Tibial nerve (tissue), 4 donors: ENCODE measurements at places on chromosomes 13 and 19.

DNA sequence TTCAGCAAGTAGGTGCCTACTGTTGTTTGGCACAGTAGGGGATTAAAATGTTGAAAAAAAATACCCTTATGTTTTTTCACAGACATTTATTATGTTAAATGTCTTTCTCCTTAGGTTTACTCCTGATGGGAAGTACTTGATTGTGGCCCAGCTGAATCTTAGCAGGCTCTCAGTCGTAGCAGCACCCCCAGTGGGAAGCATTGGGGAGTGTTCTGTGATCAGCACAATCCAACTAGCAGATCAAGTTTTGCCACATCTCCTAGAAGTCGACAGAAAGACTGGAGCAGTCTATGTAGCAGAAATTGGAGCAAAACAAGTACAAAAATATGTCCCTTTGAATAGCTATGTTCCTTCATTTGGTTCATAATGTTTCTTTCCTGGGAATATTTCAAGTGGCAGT, 9.3 kb downstream of the NHLRC3 start:
- DNase-seq = no peak

GRCh38 chr19:54138489-54139256, 1.1 kb downstream of the CNOT3 start:
- DNase-seq = no peak

GRCh38 chr19:48969276-48970138, 4.4 kb downstream of the FTL start:
- DNase-seq = no peak

GRCh38 chr13:28116736-28117135, 16.4 kb upstream of the FLT3 start:
- DNase-seq = no peak

DNA sequence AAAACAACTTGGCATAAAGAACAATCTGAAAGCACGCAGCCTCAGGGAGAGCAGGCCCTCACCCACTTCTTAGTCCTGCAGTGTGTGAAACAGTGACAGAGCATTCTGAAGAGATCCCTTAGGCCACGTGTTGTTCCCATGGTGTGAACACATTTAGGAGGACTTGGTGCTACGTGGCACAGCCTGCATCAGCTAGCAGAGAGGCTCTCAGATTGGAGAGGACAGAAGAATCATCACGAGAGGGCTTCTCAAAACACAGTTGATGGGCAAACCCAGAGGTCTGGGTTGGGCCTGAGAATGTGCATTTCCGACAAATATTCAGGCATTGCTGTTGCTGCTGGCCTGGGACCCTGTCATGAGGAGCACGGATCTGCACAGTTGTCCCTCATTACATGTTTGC, 26.1 kb upstream of the TFDP1 start:
- no peak for DNase-seq

DNA sequence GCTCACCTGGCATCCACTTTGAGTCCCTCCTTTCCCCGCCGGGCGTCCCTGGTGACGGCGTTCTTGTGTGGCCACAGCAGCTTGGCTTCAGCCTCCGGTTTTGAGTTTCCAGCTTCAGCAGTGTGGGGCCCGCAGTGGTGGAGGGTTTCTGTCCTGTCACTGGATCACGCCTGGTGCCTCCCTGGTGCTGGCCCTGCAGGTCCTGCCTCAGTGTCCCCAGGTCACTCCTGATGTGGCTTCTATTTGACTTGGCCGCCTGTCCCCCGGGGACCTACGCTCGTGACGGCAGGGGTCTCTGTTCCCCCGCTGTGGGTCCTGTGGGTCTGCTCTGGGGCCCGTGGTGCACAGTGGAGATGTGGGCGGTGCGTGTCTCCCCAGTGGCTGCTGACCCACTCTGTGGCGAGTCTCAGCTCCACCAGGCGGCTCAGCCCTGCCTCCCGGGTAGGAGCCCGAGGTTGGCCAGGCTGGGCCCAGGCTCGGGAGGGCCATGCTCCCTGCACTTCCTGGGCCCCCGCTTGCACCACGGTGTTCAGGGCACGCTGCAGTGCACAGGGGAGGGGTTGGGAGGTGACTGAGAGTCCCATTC, 1.9 kb downstream of the ATP4B start:
- DNase-seq = peak; percentile 8

GRCh38 chr19:44072543-44073401, 813 bp downstream of the ZNF284 start:
- DNase-seq = no peak

GRCh38 chr13:76210262-76210661, 574.1 kb downstream of the LMO7 start:
- DNase-seq = no peak

DNA sequence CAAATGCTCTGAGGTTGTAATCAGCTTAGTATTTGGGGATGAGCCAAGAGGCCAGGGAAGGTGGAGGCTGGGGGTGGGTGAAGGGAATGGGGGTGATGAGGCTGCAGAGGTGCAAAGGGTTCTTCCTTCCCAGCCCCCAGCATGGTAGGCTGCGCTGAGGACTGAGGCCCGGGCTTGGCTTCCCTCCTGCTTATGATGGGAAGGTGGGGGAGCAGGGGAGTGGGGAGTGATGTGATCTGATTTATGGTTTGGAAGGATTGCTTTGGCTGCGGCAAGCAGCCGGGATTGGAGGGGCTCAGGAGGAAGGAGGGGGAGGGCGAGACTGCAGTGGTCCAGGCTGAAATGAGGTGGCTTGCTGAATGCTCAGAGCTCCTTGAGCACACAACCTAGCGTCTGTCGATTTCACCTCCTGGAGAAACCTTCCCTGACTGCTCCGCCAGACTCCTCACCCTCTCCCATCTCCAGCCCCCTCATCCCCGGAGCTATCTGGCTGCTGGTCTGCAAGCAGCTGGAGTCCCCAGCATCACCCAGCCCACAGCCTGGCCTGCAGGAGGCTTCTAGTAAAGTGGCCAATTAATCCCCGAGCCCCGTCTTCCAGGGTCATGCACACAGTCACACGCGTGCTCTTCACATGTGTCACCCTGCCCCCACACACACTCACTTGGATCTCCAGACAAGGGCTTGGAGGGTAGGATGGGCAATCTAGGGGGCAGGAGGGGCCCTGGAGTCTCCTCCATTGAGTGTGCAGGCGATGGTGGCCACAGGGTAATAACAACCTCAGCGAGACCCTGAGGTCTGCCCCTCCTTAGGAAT, 757 bp upstream of the CLEC11A start:
- no peak for DNase-seq

DNA sequence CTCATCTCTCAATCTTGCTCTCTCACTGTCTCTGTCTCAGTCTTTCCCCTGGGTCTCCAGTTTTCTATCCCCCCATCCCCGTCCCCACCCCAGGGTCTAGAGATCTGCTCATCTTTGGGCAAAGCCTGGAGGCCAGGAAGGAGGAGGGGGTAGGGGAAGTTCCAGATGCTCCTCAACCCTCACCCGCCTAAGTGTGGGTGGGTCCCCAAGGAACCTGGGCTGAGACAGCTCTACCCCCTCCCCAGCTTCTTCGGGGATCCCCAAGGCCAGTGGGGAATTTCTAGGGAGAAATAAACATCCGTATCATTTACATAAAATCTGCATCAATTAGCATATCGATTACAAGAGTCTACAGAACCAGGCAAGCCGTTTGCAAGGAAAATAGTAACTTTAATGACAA, 31.8 kb upstream of the SEMA6B start:
- DNase-seq = no peak

DNA sequence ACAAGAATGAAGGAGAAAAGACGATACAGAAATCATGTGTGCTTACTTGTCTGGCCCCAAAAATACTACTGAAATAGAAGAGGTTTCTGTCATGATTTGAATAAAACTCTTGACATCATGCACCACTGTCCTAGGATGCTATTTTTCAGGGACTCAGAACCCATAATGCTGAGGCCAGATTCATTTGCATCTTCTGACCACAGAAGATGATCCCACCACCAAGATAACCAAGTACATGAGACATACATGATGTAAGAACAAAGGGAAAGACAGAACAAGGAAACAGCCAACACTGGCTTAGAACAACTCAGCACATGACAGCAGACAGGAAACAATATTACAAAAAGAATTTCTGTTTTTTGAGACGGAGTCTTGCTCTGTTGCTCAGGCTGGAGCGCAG, 2.5 kb downstream of the ZNF552 start:
- no peak for DNase-seq

GRCh38 chr19:2032296-2032941, 16.9 kb upstream of the BTBD2 start:
- peak; percentile 95 for DNase-seq

GRCh38 chr19:43570174-43570791, 5.0 kb downstream of the XRCC1 start:
- no peak for DNase-seq

- no peak for DNase-seq
Observed at GRCh38 chr19:22607653-22608430, 26.3 kb upstream of the ZNF492 start.

DNA sequence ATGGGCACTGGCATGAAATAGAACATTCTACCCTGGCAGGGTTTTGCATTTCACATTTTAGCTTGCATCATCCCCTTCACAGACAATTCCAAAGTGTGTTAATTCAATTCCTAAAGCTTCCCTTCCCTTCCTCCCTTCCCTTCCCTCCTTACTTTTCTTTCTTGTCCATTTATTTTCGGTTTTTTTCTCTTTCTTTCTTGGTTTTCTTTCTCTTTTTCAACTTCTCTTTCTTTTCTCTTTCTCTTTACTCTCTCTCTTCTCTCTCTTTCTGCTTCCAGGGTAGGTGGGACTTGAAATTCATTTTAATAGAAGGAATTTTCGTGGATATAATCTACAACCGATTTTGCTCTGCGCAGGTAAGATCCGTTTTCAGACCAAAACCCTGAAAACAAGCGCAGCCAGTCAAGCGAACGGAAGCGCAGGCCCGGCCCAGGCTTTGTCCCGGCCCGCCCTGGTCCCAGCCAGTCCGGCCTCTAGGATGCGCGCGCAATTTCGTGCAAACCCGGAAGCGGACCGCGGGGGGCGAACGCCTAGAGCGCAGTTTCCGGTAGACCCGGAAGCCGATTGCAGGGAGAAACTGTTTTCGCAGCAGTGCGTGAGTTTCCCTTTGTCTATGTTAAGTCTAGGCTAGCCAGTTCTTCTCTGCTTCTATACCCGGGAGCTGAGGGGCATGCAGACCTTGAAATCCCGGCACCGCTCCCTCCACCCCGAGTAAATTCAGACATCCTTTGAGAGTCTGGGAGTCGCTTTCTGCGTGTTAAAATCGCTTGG, at the start of gene ZNF528:
Gene ZNF528, plus strand, starts transcription at position 540 of the 771 bp plus-strand sequence. CDS start 4,165 bp downstream, outside the sequence.
- DNase-seq = peak; percentile 96

DNA sequence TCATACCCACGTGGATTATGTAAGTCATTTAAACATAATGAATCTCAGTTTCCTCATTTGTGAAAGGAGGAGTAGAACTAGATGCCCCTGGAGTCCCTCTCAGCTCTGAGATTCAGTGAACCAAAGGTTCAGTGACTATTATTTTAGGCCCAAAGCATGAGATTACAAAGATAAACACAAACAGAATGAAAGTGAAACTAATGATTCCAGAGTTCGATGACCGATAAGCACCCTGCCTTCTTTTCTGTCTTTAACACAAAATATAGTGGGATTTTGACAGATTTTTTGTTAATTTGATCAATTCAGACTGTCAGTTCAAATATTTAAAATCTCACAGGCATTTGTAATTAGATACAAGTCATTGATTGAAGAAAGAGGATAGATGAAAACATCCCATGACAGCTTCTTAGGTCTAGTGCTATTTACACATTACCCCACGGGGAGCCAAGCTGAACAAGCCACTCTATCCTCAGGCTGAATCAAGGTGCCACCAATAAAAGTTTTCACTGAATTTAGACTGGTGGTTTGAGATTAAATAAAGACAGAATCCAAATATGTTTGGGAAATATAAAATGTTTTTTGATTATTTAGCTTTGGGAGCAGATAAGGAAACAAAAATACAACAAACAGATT, 64.6 kb upstream of the RAP2A start:
- no peak for DNase-seq

- DNase-seq = no peak
Observed at GRCh38 chr13:29819143-29819542, 31.3 kb downstream of the UBL3 start.

GRCh38 chr13:112521073-112521685, 66.8 kb downstream of the TUBGCP3 start:
- DNase-seq = no peak

- no peak for DNase-seq
Observed at GRCh38 chr19:46115396-46116106, 8.9 kb downstream of the IGFL3 start.

GRCh38 chr13:30156826-30157615, 150.3 kb downstream of the KATNAL1 start:
- DNase-seq = no peak

- no peak for DNase-seq
Observed at GRCh38 chr13:52344108-52344507, 61.9 kb downstream of the THSD1 start.

DNA sequence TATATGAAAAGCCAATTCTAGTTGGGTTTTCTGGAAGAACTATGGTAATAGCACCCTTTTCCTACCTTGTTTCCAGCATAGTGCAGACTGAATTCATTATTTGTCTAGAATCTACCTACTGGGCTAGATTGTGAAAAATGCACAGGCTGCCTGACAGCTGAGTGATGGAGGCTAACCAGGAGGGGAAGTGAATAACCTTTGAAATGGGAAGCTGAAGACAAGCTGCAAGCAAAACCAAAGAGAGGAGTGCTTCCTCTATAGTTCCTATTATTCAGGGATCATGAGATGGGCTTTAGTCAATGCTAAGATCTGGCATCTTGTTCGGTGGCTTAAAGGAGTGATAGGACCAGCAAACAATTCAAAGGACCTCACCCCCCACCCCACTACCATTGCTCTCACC, 26.9 kb downstream of the MZT1 start:
- DNase-seq = no peak

- DNase-seq = no peak
Observed at GRCh38 chr19:7267792-7268704, 26.2 kb downstream of the INSR start.

- DNase-seq = no peak
Observed at GRCh38 chr19:15195371-15196334, 5.1 kb downstream of the NOTCH3 start.

GRCh38 chr13:35724446-35724845, 248.0 kb upstream of the MAB21L1 start:
- no peak for DNase-seq

DNA sequence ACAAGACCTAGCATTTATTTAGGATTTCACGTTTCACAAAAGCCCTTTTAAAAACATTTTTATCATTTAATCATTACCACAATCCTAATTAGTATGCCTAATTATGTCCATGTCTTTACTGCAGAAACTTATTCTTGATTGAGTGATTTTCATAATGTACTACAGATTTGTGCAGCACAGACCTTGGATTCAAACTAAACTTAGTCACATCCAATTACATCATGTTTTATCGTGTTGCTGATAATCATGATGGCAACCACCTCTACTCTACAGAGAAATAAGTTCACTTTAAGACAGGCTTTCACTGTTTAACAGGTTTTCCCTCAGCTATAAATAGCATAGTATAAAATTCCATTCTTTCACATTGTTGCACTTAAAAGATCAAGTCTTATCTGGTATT, 240.9 kb upstream of the RFC3 start:
- no peak for DNase-seq
